GM23248 (cell line): ENCODE measurements at places on chromosomes 5 and 9. TPM values are rescaled to one million over a fixed set of nuclear protein-coding genes. Genes with fewer than 3 reads are reported as not detected.

The ADAMTS19 gene
- not detected in 2 replicates for total RNA-seq

The MAMDC4 gene
- 1.1 and 2.3 TPM in 2 replicates for total RNA-seq

The EPB41L4A gene
- 0.11 and 1.8 TPM in 2 replicates for total RNA-seq

The CSNK1G3 gene
- 63.2 and 79.9 TPM in 2 replicates for total RNA-seq

The ZSWIM6 gene
- 3.9 and 4.8 TPM in 2 replicates for total RNA-seq

The IFNK gene
- not detected in 2 replicates for total RNA-seq

The FOXD4L4 gene
- total RNA-seq, result not detected in 2 replicates

The FAM120AOS gene
- 36.6 and 42.1 TPM in 2 replicates for total RNA-seq

The CTNND2 gene
- not detected in 2 replicates for total RNA-seq

The BHMT2 gene
- total RNA-seq, result 4.4 and 15.9 TPM in 2 replicates

The PDGFRB gene
- 189 and 205 TPM in 2 replicates for total RNA-seq

The KIF12 gene
- total RNA-seq, result not detected in 2 replicates

The GOLM1 gene
- 48.2 and 56.2 TPM in 2 replicates for total RNA-seq

The EGFLAM gene
- total RNA-seq, result not detected in 2 replicates

The LMAN2 gene
- 313 and 389 TPM in 2 replicates for total RNA-seq

- no peaks in the 10 kb centered on the region for H3K27me3 ChIP-seq
- DNase-seq, result no peak
- peak overlapping the region; percentile 70 for H3K27ac ChIP-seq
Observed at GRCh38 chr9:34665067-34665380, 2.6 kb upstream of the CCL27 start.

DNA sequence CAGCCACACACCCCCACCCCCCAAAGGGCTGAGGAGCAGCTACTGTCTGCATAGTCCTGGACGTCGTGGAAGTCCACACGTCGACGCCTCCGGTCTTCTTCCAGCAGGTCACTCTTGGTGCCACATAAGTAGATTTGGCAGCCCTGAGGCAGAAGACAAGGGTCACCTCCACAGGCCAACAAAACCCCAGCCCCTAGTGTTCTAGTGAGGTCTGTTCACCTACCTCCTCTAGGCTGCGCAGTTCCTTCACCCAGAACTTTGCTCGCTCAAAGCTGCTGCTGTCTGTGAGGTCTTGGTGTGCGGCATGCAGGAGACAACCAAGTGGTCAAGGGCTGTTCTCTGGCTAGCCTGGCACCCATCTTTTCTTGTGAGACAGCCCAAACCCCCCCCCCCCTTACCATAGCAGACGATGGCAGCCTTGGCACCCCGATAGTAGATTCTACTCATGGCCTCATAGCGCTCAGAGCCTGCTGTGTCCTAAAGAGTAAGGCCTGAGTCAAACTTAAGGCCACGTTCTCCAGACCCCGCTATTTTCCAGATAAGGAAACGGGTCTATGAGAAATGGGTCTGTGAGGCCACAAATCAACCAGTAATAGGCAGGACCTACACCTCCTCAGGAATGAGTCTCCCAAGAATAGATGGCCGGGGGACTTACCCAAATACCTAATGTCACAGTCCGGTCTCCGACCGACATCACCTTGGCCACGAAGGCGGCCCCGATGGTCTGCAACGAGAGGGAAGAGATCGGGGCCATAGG is 987 bp downstream of the RAB24 start:
- peak; percentile 53 for DNase-seq
- no peaks in the 10 kb centered on the region for H3K27me3 ChIP-seq
- peak overlapping the region; percentile 92 for H3K4me3 ChIP-seq
- H3K36me3 ChIP-seq, result no peaks in the 10 kb centered on the region; the same call in 1 of the 2 replicates
- peak overlapping the region; percentile 84 for H3K27ac ChIP-seq

- no peaks in the 10 kb centered on the region for H3K27me3 ChIP-seq
- peaks cover 24% of the 10 kb centered on the region for H3K4me1 ChIP-seq
- H3K27ac ChIP-seq, result peak overlapping the region; percentile 96
- no peaks in the 10 kb centered on the region for H3K36me3 ChIP-seq
Observed at GRCh38 chr5:95835682-95836385, 13.3 kb upstream of the GLRX start.

GRCh38 chr9:70947086-70947485 is 174.3 kb downstream of the TRPM3 start:
- H3K4me3 ChIP-seq, result no peak overlapping the region
- peak; percentile 37 for DNase-seq
- H3K4me1 ChIP-seq, result peaks cover 24% of the 10 kb centered on the region
- H3K27me3 ChIP-seq, result 0 out of 2 replicates have a peak, but pooled peaks cover 3% of the 10 kb centered on the region

DNA sequence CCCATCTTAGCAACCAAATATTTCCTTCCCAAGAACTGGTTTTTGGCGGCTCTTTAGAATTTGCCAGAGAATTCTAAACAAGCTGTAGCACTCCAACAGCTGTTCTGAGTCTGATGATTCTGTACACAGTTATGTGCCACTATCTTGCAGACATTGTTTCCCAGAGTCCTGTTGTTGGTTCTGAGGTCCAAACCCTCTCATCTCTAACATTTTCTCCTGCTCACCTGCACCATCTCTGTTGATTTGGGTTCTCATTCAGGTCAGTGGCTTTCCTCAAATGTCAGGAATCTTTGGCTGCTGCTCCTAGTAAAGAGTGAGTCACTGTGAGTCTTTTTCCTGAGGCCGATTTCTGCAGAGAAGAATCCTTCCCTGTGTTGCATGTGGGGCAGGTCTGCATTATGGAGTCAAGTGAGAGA is 50.0 kb downstream of the CAMSAP1 start:
- no peak overlapping the region for H3K4me3 ChIP-seq
- no peaks in the 10 kb centered on the region for H3K36me3 ChIP-seq
- H3K27ac ChIP-seq, result no peak overlapping the region; the same call in 1 of the 2 replicates

DNA sequence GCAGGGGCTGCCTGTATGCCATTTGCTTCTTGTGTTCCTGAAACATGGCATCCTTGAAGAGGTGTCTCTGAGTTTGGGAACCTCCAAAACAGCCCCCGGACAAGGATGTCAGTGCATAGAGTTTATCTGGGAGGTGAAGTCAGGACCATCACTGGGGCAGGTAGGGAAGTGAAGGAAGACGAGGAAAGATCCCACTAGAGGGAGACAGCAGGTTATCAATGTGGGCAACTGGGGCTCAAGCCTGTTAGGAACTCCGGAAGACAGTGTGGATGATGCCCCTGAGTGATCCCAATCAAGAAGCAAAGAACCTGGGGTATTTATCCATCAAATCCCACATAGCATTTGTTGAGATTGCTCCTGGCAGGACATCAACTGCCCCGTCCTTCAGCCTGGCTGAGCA is 233.1 kb downstream of the AGTPBP1 start:
- no peaks in the 10 kb centered on the region for H3K27me3 ChIP-seq
- no peak for DNase-seq
- H3K4me1 ChIP-seq, result no peaks in the 10 kb centered on the region
- no peak overlapping the region for H3K27ac ChIP-seq
- H3K36me3 ChIP-seq, result no peaks in the 10 kb centered on the region
- H3K4me3 ChIP-seq, result no peak overlapping the region

DNA sequence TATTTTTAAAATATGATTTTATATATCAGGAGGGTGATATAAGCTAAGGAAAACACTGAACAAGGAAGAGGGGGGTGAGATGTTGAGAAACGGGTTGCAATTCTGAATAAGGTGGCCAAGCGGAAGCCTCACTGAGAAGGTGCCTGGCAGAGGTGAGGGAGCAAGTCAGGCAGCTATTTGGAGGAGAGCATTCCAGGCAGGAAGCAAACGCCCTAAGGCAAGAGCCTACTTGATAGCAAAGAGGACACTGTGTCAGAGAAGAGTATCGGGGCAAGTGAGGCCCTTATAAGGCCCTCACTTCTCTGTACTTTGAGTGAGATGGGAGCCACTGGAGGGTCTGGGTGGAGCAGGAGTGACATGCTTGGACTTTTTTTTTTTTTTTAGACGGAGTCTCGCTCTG is 8.0 kb upstream of the CTNNA1 start:
- no peak overlapping the region for H3K27ac ChIP-seq
- no peaks in the 10 kb centered on the region for H3K36me3 ChIP-seq
- no peaks in the 10 kb centered on the region; the same call in 1 of the 2 replicates for H3K4me1 ChIP-seq
- no peaks in the 10 kb centered on the region for H3K27me3 ChIP-seq

DNA sequence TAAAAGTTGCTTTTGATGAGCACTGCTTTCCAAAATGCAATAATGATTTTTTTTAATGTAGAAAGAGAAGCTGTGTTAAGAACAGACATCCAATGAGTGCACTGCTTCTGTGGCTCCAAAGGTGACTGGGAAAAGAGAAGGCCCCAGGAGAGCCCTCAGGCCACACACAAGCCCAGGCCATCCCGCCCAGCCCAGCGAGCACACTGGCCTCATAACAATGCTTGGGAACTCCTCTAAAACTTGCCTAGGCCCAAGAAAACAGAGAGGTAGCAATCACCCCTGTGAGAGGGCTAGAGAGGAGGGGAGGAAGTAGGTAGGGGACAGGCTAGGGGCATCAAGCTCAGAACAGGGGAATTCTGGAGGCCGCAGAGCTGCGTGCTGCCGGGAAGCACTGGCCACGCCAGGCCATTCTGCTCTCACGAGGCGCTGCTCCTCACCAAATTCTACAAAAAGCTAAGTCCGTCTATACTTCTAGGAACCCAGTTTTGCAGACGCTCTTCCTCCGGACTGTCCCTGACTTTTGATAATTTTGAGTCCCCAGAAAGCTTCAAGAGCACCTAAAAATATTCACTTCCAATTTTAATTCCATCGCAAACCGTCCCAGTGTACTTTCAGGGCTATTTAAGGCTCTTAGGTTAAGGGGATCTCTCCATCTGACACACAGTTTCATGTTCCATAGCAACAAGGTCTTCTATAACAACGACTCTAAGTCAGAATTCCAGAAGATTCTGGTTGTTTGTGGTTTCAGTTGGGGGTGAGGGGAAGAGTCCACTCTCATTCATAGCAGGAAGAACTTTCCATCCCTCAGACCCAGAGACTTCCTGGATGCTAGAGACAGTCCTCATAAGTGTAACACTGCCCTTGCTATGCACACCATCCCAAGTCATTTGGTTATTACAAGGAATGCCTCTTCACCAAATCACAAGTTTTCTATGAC is 51.0 kb downstream of the HABP4 start:
- peak overlapping the region; percentile 61 for H3K27ac ChIP-seq
- H3K4me3 ChIP-seq, result no peak overlapping the region
- no peaks in the 10 kb centered on the region for H3K36me3 ChIP-seq
- H3K4me1 ChIP-seq, result peaks cover 26% of the 10 kb centered on the region
- H3K27me3 ChIP-seq, result no peaks in the 10 kb centered on the region
- peak; percentile 79 for DNase-seq

- no peaks in the 10 kb centered on the region for H3K36me3 ChIP-seq
- H3K27ac ChIP-seq, result 0 out of 2 replicates have a peak overlapping the region, but pooled peaks have one; percentile 5
- H3K4me3 ChIP-seq, result no peak overlapping the region
Observed at GRCh38 chr9:26260238-26260637, 582.0 kb upstream of the TUSC1 start.

DNA sequence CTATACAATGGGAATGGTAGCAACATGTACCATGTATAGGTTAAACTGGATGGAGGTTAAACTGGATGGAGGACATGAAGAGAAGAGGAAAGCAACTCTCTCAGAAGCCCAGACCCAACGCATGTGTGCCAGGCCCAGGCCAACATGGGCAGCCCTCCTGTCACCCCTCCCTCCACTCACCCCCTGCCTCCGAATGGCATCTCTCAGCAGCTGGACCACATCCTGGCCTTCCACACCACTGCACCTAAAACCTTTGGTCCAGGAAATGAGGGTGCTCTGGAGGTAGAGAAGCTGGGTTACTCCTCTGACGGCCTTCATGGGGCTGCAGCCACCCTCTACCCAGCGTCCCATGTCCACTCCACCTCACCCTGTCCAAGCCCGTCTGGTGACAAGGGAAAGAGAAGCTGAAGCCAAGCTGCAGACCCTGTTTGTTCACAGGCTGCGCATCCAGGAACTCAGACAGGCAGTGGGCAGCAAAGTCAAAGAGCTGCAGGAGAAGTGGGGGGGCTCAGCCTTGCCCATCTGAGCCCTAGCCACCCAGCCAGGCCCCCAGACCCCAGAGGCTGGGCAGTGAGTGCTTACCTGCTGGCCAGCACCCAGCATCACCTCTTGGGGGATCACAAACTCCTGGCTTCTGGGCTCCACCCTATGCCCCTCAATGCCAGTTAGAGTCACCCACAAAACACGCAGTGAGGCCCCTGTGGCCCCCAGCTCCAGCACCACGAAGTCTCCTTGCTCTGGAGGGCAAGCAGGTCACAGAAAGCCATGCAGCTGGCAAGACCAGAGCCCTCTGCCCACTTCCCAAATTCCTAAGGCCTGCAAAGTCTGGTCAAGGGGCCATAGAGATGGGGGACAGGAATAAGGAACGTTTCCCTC is 8.5 kb downstream of the HK3 start:
- no peaks in the 10 kb centered on the region for H3K36me3 ChIP-seq
- H3K27me3 ChIP-seq, result peaks cover 26% of the 10 kb centered on the region
- DNase-seq, result no peak
- no peaks in the 10 kb centered on the region for H3K4me1 ChIP-seq
- no peak overlapping the region for H3K27ac ChIP-seq

GRCh38 chr5:35516271-35516670 is 101.4 kb upstream of the SPEF2 start:
- H3K27me3 ChIP-seq, result no peaks in the 10 kb centered on the region
- no peak overlapping the region for H3K4me3 ChIP-seq
- H3K27ac ChIP-seq, result no peak overlapping the region
- H3K36me3 ChIP-seq, result no peaks in the 10 kb centered on the region

GRCh38 chr5:16431490-16431889 is 34.1 kb downstream of the ZNF622 start:
- H3K4me1 ChIP-seq, result no peaks in the 10 kb centered on the region
- no peak for DNase-seq
- no peaks in the 10 kb centered on the region for H3K36me3 ChIP-seq
- no peak overlapping the region for H3K4me3 ChIP-seq
- no peak overlapping the region for H3K27ac ChIP-seq

- H3K27me3 ChIP-seq, result no peaks in the 10 kb centered on the region
- H3K36me3 ChIP-seq, result no peaks in the 10 kb centered on the region
- H3K4me3 ChIP-seq, result peak overlapping the region; percentile 86
- peak overlapping the region; percentile 50 for H3K27ac ChIP-seq
Observed at GRCh38 chr5:147509041-147509709, 693 bp downstream of the DPYSL3 start.

GRCh38 chr5:40605295-40605958 is 74.3 kb upstream of the PTGER4 start:
- H3K4me3 ChIP-seq, result no peak overlapping the region
- H3K36me3 ChIP-seq, result no peaks in the 10 kb centered on the region
- H3K27me3 ChIP-seq, result no peaks in the 10 kb centered on the region
- H3K27ac ChIP-seq, result no peak overlapping the region
- 0 out of 2 replicates have a peak, but pooled peaks cover 5% of the 10 kb centered on the region for H3K4me1 ChIP-seq

DNA sequence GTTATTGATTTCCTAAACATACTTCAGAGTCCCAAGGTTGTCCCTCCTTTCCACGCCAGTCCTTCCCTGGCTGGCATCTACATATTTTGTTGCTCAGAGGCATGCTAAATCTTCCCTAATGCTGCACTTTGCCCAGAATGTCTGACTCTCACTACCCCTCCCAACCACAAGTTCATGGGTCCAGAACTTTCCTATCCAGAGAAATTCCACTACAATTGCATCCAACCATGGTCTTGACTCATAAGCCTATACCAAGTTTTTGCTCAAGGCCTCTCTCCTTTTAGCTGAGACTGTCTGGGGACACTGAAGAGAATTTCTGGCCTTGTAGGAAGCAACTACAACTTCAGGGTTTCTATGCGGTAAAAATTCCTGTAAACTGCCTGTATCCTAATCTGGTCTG is 206.3 kb downstream of the BNC2 start:
- peaks cover 5% of the 10 kb centered on the region; the same call in 1 of the 2 replicates for H3K4me1 ChIP-seq
- H3K27ac ChIP-seq, result no peak overlapping the region
- H3K36me3 ChIP-seq, result no peaks in the 10 kb centered on the region
- peak; percentile 59 for DNase-seq
- no peak overlapping the region for H3K4me3 ChIP-seq

- no peak for DNase-seq
- no peaks in the 10 kb centered on the region for H3K36me3 ChIP-seq
- H3K27ac ChIP-seq, result no peak overlapping the region
- H3K4me1 ChIP-seq, result peaks cover 38% of the 10 kb centered on the region
- no peaks in the 10 kb centered on the region for H3K27me3 ChIP-seq
- no peak overlapping the region for H3K4me3 ChIP-seq
Observed at GRCh38 chr9:130766021-130766926, 68.8 kb upstream of the ABL1 start.
